IgD-negative memory B cell (primary cell): ENCODE measurements at places on chromosomes 11 and 22. TPM values are rescaled to one million over a fixed set of nuclear protein-coding genes. Genes with fewer than 3 reads are reported as not detected.

The KRTAP5-11 gene
- polyA plus RNA-seq: not detected

The SPTBN2 gene
- not detected for polyA plus RNA-seq

The P2RY6 gene
- polyA plus RNA-seq: not detected

The DUSP8 gene
- 1.2 TPM for polyA plus RNA-seq

The IGSF9B gene
- polyA plus RNA-seq: not detected

The PDE3B gene
- 5.5 TPM for polyA plus RNA-seq

The C22orf42 gene
- polyA plus RNA-seq: not detected

The ANKK1 gene
- not detected for polyA plus RNA-seq

The OR4X1 gene
- polyA plus RNA-seq: not detected

The SULT4A1 gene
- polyA plus RNA-seq: not detected
